ENCODE measurements at places on chromosomes 1 and 21.

DNA sequence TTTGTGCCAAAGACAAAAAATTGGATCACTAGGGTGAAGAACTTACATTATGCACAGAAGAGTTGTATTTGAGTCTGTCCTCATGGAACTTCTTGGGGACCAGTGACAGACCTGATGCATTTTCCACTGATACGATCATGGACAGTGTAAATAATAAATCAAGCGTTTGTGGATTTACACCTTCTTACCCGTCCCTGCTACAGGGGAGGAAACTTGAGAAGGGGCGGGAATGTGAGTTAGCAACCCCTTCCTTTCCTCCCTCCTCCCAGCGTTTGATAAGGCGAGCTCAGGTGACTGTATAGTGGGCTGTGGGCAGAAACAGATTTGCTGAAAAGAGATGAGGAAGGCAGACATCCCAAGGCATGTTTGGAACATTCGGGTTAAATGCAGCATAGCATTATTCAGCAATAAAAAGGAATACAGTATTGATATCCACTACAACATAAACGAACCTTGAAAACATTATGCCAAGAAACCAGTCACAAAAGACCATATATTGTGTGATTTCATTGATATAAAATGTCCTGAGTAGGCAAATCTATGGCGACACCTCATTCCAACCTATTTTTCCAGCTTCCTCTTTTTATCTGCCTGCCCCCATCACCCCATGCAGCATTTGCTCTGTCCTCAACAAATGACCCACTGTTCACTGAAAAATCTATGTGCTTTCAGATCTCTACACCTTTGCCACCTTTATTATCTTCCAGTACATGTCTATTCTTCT lies 128.7 kb downstream of the ZZZ3 start:
- no peak for DNase-seq

- DNase-seq, result no peak
These were observed 4.4 kb upstream of the FLVCR1 start for GRCh38 chr1:212853658-212854057.

DNA sequence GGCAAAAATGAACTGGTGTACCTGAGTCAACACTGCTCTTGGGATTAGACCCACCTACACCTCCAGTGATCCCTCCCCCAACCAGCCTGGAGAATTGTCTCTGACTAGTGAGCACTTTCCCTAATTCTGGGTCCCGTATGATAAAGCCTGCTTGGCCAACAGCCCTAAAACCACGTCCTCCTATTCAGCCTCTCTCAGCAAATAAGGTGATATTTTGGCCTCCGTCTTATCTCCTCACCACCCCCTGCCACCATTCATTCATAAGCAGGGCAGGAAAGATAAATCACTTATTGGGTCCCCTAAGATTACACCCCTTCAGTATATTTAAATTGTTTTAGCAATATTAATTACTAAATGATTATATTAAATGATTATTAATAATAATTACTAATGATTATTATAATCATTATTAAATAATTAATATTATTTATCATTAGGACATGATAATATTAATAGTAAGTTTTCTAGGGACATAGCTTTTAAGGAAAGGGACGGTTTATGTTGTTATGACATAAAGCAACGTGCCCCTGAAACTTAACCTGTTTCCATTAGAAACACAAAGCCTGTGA lies 108.0 kb downstream of the DUSP10 start:
- DNase-seq, result no peak

DNA sequence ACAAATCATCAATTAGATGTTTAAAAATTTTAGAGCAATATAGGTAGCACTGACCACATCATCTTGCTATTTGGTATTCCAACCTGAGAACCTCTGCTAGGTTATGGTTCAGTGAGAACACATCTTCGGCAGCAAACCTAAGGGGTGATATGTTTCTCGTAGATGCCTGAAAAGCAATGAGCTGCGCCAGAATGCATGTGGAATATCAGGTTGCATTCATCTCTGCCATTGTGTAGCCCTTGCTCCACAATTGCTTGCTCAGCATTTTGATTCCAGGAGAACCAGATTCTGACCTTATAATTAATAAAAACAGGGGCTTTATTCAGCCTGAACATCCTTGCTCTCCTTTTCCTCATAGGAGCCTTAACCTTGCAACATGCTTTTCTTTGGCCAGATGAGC lies 408.1 kb downstream of the USH2A start:
- no peak for DNase-seq

DNA sequence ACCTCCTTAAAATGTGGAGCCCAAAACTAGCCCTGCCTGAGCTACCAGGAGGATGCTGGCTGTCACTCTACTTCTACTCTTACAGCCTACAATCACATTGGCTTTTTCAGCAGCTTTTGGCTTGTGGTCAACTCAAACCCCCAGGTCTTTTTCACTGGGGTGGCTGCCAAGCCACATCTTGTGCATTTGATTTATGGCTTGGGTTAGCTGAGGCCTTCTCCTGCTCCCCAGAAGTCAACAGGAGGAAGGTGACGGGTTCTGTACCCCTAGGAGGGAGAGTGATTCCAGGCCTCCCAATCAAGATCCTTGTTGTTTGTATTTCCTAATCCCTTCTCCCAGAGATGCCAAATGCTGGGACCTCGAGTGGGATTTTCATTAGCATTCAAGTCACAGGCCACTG lies 124.3 kb downstream of the LACTBL1 start:
- no peak for DNase-seq

DNA sequence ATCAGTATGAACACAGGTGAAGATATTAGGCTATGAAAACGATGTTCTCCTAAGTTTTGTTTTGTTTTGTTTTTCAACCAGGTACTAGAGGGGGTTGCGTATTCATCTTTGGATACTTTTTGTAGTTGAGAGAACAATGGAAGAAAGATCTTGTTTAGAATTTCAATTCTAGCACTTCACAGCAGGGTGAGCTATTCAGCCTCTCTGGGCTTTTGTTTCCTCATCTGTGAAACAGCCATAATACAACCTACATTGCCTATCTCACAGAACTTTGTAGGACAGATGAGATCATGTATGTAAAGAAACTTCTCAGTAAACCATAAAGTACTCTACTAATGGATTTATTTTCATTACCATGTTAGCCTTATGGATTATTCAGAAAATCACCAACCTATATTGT lies 199.5 kb downstream of the GPATCH2 start:
- DNase-seq, result no peak

GRCh38 chr1:109065137-109065536 lies 10.7 kb downstream of the TAF13 start:
- DNase-seq, result no peak

- no peak for DNase-seq
These were observed 22.9 kb downstream of the PLXNA2 start for GRCh38 chr1:208221291-208221622.

DNA sequence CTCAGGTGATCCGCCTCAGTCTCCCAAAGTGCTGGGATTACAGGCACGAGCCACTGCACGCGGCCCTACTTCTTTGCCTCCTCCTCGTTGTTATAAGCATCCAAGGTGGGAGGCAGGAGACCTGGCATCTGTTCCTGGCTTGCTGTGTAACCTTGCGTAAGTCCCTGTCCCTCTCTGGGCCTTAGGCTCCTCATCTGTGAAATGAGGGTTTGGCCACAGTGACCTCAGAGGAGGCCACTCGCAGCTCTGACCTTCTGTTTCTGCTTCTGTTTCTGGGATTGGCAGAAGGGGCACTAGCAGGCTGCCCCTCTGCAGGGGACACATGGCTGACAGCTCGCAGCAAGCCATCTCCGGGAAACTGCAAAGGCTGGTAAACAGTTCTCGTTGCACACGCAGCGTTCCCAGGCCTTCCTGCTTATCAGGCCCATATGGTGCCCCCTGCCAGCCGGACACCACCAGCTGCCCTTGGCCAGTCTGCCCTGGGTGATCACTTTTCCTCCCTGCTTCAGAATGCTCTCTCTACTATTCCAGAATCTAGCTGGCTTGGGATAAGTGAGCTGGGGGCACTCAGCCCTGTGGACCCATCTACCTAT lies 2.6 kb upstream of the LDLRAP1 start:
- DNase-seq, result no peak

DNA sequence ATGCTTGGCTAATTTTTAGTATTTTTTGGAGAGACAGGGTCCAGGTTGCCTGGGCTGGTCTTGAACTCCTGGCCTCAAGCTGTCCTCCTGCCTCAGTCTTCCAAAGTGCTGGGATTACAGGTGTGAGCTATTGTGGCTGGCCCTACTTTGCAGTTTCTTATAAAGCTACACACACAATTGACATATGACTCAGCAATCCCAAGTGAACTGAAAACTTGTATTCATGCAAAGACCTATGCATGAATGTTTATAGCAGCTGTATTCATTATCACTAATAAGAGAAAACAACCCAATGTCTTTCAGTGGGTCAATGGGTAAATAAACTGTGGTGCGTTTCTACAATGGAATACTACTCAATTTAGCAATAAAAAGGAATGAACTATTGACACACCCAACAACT lies 103.1 kb downstream of the MRPS6 start:
- DNase-seq, result no peak

DNA sequence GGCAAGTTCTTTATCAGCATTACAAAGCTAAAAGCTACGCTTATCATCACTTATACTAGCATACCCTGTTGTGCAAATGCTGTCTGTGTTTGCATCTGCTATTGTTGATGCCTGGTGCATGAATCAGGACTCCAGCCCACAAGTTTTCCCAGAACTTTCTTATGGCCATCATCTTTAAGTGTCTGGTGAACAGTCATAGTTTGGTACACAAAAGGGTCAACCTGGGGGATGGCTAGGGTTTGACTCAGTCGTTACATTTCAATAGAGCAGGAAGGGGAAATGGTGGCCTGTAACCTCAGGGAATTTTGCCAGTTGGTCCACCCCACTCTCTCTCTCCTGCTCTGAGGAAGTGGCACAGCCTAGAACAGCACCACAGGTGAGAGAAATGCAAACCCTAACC lies 35.4 kb downstream of the SELL start:
- no peak for DNase-seq

DNA sequence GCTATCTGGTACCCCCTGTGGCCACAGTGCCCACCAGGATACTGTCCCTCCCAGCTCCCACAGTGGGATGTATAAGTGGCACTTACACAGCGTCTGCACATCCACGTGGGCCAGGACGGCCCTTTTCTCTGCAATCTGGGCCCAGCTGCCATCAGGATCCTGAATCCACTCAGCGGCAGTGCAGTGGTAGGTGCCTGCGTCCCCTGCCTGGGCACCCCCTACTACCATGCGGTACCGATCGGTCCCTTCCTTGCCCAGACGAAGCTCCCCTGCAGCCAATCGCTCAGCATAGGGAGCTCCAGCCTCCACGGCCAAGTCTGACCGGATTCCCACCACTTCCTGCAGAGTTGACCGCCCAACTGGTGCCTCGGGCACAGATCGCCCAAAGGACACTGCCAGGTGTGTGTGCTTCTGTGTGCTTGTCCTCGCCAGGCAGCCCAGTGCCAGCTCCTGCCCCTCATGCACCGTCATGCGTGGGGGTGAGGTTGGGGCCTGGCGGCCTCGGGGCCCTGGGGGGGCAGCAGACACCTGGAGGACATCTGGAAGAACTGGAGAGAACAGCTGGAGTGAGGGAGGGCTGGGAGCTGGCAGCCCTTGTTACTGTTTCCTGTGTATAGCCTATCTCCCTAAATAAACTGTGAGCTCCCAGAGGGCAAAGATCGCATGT lies 4.7 kb downstream of the IGSF8 start:
- no peak for DNase-seq

Measured in stimulated activated CD8-positive, alpha-beta memory T cell treated with anti-CD3 and anti-CD28 coated beads, Interleukin-12 subunit alpha, Interleukin-12 subunit beta, amount 100 ng/mL, for 1 hour (primary cell).